ENCODE measurements at places on chromosomes 1 and 21. TPM values are rescaled to one million over a fixed set of nuclear protein-coding genes. Genes with fewer than 3 reads are reported as not detected.

PDZK1IP1 gene
- total RNA-seq, result 1.1 TPM

DNA sequence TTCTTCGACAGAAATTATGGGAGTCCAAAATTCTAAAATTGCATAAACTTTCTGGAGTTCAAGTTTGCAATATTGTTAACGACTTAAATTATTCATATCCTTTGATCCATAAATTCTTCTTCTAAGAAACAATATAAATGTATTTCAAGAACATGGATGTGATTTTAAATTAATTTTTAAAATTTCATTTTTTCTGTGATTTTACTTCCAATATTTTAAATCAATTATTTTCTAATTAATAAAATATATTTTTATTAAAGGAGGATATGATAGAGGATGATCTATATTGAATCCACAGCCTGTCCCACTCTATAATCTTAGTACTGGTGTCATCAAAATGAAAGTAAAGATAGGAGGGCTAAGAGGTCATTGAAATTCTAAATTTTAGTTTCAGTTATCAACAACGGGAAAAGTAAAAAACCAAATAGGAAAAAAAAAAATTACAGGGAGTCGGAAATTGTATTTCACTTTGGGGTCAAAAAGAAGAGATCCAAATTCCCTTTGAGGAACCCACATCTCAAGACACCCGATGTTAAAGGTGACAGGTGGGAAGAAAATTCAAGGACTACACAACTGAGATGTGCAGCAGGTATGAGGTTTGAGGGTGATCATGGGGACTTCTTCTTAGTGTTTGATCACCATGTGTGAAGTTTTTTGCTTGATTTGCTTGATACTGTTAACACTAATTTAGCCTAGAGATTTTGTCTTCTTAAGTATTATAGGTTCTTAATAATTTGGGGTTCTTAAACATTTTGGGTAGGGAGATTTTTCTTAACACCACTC is 154.8 kb upstream of the RGS18 start:
- DNase-seq, result peak; percentile 11
- H3K27ac ChIP-seq, result no peak overlapping the region
- H3K27me3 ChIP-seq, result no peaks in the 10 kb centered on the region
- no peak overlapping the region for H3K4me3 ChIP-seq
- no peaks in the 10 kb centered on the region for H3K4me1 ChIP-seq

DNA sequence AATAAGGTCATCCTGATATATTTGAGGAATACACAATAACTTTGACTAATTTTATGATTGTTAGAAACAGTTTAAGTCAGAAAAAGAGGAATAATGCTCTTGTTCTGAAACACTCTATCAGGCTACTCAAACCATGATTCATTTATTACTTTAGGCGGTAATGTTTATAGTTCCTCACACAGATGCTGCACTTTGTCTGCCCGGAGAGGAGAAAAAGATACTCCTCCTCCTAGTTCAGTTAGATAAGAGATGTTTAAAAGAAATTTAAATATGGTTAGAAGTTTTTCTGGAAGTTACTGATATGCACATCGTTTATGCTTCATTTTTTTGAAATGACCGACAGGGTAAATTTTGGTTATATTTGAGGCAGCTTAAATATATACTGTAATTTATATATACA is 103.0 kb downstream of the ZMYM4 start:
- no peak overlapping the region for H3K27ac ChIP-seq
- H3K4me1 ChIP-seq, result no peaks in the 10 kb centered on the region
- H3K36me3 ChIP-seq, result peaks cover 9% of the 10 kb centered on the region
- DNase-seq, result no peak
- H3K27me3 ChIP-seq, result no peaks in the 10 kb centered on the region

DNA sequence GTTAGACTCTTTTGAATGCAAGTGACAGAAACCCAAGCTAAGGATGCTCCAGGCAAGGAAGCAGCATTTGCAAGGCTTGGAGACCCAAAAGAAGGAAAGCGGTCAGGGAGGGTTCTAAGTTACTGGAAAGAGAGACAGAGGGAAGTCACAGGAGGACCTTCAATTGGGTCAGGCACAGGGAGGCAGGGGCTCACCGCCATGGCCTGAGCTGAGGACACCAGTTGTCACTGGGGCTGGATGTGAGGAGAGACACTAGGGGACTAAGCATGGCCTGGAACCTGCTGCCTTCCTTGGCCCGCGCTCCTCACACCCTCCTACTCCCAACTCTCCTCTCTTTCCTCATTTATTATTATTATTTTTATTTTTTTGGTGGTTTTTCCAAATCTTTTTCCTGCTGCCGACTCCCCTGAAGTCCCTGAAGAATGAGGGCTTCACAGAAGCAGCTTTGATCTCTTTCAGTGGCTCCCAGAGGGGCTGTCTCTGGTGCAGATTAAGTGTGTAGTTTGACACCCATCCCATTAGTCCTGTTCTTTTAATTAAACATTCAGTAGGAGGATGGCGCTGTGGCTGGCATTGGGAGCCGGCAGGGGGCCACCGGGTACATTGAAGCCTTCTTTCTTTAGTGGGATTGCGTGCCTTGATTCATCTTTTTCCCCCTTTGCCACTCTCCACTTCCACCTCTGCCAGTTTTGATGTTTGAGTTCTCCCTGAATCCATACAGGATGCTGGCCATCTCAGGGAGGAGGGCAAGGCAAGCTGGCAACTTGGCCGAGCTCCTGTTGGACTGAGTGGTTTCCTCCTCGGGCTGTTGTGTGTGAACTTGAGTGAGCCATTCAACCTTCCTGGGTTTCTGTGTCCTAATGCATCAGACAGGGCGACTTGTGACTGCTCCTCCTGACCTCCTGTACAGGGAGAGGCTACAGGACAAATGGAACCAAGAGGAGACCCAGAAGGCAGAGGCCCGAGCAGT is 59.3 kb downstream of the MDM4 start:
- no peaks in the 10 kb centered on the region for H3K27me3 ChIP-seq
- H3K36me3 ChIP-seq, result peaks cover 63% of the 10 kb centered on the region
- no peak overlapping the region for H3K4me3 ChIP-seq
- peak overlapping the region; percentile 38 for H3K27ac ChIP-seq
- DNase-seq, result no peak
- H3K4me1 ChIP-seq, result peaks cover 16% of the 10 kb centered on the region

Data from thymus (tissue), 14 donors.